ENCODE measurements at places on chromosomes 5 and 9. TPM values are rescaled to one million over a fixed set of nuclear protein-coding genes. Genes with fewer than 3 reads are reported as not detected.

DNA sequence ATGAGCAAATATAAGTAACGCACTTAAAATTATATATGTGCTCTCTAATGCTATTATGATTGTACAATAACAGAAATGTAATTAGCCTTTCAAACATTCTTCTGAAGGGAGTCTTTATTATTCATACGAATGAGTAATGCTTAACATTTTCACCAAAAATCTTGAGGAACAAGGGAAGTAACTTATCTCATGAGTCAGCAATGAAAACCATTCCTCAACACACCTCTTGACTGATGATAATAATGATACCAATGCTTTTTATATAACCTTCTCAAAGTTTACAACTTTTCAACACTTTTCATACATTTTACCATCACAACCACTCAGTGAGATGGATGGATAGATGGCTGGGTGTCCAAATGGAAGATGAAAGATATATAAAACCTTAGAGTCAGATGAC lies 369.3 kb downstream of the BNC2 start:
- DNase-seq: no peak

GRCh38 chr9:109817846-109818472 lies 38.0 kb downstream of the PALM2AKAP2 start:
- peak; percentile 92 for DNase-seq

The PSMB7 gene
- polyA plus RNA-seq: 234 TPM

- DNase-seq: no peak
These were observed 26.2 kb upstream of the ACOT12 start for GRCh38 chr5:81420039-81420667.

DNA sequence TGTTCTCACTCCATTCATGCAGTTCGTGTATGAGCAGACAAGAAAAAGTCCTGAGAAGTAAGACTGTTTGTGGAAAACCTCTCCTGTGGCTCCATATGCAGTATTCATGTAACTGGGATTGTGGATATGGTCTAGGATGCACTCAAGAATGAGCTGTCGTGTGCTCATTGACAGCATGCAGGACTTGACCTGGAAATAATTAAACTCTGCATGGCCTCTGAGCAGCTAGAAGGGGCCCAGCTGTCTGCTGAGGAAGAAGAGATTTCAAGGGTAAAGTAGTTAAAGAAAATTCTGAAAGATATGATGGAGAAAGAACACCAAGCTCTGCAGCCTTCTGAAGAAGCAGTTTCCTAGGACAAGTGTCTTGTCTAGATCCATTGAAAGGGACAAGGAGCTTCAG lies 89.4 kb downstream of the KCTD16 start:
- DNase-seq: no peak

GRCh38 chr5:56409331-56410190 lies 176.4 kb upstream of the ANKRD55 start:
- DNase-seq: no peak

GRCh38 chr5:111172504-111172903 lies 51.7 kb upstream of the CAMK4 start:
- no peak for DNase-seq

The SV2C gene
- polyA plus RNA-seq: 1.3 TPM

DNA sequence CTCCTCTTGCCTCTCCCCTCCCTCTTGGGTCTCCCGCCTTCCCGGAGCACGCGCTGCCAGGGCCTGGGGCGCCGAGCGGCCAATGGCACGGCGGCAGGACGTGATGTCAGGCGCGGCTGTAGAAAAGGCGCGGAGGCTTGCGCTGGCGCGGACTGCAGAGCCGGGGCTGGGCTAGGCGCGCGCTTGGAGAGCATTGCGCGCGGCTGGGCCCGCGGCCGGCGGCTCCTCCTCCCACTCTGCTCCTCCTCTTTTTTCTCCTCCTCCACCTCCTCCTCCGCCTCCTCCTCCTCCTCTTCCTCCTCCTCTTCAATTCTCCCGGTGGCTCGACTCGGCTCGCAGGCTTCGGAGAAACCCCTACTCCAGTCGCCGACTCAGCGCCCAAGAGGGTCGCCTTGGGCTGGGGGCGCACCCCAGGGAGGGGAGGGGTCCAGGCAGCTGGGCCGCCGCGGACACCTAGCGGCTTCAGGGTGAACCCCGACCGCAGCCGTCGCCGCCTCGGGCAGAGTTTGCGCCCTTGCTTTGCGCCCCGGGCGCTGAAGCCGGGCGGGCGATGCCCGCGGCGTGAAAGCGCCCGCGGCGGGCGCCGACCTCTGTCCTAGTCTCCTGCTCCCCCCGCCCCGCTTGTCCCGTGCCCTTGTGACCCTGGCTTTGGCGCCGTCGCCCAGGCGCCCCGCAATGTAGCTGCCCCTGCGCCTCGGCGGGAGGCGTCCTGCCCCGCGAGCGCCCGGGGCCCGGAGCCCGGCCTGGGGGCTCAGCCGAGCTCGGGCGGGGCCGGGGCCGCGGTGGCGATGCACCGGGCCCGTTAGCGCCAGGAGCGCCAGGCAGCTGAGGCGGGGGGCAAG lies at the start of gene LHX2:
Gene LHX2, plus strand, starts transcription at position 309 of the 842 bp plus-strand sequence. CDS start 581 bp downstream, outside the sequence.
- DNase-seq: peak; percentile 52

The FER gene
- polyA plus RNA-seq: 19.0 TPM

The ORM2 gene
- polyA plus RNA-seq: not detected

DNA sequence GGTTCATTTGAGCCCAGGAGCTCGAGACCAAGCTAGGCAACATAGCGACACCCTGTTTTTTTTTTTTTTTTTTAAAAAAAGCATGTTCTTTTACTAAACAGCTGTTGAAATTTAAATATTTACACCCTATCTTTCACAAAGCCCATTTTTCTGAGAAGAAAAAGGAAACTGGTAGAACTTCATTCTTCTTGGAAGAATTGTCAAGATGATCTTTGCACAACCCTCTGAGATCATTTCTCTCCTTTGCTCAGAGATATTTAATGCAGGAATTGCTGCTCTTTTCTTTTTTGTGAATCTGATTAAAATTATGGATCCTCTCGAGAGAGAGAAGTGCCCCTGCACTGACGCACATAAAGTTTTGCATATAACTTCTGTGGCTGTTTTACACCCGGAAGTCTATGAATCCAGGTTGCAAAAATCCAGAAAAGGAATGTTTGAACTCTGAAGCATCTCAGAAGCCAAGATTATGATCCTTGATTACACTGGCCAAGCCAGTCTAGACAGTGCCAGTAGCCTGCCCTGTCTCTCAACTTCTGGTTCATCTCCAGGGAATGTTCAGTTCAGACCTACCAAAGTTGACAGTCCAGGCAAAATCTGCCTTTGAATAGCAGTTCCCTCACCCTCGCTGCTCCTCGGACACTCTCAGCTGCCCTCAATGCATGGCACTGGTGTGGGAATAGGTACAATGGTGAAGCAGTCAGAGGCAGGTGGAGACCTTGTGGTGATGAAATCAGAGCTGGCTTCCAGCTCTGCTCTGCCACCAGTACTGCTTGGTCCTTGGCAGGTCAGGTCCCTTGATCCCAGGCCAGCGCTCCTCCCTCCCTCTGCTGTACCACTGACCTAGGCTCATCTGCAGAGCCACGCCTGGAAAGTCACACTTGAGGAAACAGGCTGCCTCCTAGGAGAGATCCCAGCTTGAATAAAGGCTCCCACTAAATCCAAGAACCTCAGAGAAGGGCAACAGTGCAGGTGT lies 13.3 kb upstream of the SLC31A2 start:
- no peak for DNase-seq

The MRPL41 gene
- polyA plus RNA-seq: 26.0 TPM

The CYLC2 gene
- polyA plus RNA-seq: not detected

DNA sequence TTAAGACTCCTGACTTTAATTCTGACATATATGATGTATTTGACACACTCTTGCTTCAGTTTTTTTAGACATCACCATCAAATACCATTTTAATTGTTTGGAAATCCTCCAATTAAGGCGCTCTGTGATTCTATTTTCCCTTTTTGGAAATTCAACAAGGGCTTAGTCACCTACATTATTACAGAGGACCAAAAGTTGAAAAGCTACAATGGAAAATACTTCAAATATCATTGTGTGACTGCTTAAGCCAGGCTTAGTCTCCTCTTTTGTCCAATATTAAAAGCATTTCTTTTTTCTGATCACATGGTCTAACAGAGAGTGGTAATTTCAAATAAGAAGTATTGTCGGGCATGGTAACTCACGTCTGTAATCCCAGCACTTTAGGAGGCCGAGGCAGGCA lies 160.3 kb downstream of the CEMIP2 start:
- DNase-seq: no peak

The NR6A1 gene
- 1.00 TPM for polyA plus RNA-seq

- DNase-seq: no peak
These were observed 26.9 kb downstream of the TCERG1 start for GRCh38 chr5:146474065-146474464.

- no peak for DNase-seq
These were observed 600 bp upstream of the SQSTM1 start for GRCh38 chr5:179820127-179820482.

DNA sequence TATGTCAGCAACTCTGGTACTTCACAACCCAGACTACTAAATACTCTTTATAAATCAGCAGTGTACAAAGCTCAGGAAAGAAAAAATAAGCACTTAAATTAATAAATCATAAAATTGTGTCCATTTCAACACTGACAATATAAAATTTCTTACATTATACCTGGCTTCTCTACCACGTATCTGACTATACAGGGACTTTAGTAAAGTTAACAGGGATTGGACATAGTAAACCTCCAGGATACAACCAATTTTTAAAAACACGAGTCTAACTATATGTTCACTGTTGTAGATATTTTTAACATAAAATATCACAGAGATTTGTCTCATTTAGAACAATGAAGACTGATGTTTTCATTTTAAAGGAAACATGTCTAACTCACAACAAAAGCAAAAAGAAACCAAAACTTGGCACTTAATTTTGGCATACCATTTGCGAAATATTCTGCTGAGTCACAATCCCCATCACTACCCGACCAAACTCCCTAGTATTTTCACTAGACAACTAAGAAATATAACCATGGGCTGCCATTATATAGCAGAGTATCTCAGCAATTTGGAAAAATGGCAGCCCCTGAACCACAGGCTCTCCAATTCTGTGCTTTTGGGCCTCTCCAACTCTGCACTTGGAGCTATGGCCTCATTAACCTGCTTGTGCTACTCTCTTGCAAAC lies 14.4 kb downstream of the FAM169A start:
- no peak for DNase-seq

GRCh38 chr5:1747079-1747802 lies 52.4 kb downstream of the MRPL36 start:
- no peak for DNase-seq

DNA sequence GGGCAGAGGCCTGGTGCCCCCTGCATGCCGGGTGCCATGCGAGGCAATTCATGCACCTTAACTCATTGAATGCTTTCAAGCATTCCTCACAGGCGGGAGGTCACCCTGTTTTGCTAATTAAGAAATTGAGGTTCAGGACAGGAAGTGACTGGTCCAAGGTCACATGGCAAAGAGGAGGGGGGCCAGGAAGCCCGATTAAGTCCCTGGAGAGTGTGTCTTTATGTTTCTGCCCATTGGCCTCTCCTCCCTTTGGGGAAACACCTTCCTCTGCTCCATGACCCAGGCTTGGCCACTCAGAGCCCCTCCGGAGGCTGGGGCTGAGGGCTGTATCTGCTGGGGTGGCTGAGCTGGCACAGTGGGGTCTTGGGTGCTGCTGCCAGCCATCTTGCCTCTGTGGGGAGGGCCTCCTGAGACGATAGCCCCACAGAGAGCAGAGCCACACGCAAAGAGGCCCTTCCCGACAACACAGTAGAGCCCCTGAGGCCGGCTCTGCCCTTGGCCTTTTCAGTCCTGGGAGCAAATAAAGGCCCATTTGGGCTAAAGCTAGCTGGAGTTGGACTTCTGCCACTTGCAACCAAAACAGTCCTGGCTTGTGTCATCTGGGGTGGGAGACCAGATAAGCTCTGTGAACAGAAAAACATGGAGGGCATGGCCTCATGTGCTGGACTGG lies 90.8 kb upstream of the NEURL1B start:
- no peak for DNase-seq

GRCh38 chr5:83914662-83915418 lies 194.2 kb upstream of the HAPLN1 start:
- no peak for DNase-seq

- no peak for DNase-seq
These were observed 194.7 kb downstream of the CHSY3 start for GRCh38 chr5:130099008-130099407.

Measured in renal cortex interstitium (tissue), 15 donors.